Endothelial cell of umbilical vein (primary cell): ENCODE measurements at places on chromosomes 11 and 22. TPM values are rescaled to one million over a fixed set of nuclear protein-coding genes. Genes with fewer than 3 reads are reported as not detected.

GRCh38 chr11:48114740-48115139, 101.9 kb upstream of the OR4B1 start:
- H3K27ac ChIP-seq = no peak overlapping the region
- no peaks in the 10 kb centered on the region for H3K36me3 ChIP-seq
- H3K27me3 ChIP-seq = no peaks in the 10 kb centered on the region
- peaks cover 1% of the 10 kb centered on the region for H3K4me1 ChIP-seq
- DNase-seq = no peak
- H3K4me3 ChIP-seq = no peak overlapping the region

- no peak overlapping the region for H3K4me3 ChIP-seq
- peaks cover 2% of the 10 kb centered on the region for H3K36me3 ChIP-seq
- H3K4me1 ChIP-seq = no peaks in the 10 kb centered on the region
Measured at GRCh38 chr22:40911772-40912171, 39.4 kb upstream of the RBX1 start.

DNA sequence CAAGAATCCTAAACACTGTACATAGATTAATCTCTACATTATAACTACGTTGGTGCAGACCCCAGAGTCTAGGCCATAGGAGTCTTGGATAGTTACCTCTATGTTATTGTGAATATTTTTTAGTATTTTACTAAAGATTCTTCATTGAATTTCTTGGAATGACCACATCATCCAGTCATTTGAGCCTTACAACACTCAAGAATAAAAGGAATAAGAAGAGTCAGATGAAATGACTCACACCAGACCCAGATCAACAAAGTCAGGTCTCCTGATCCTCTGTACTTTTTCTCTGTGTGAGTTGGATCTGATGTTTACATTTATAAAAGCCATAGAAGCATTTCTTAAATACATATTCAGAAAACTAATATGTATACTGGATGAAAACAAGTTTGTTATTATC, 179.2 kb upstream of the ARHGAP20 start:
- no peak overlapping the region for H3K4me3 ChIP-seq
- no peak for DNase-seq
- H3K27me3 ChIP-seq = no peaks in the 10 kb centered on the region
- H3K27ac ChIP-seq = no peak overlapping the region

GRCh38 chr11:114061048-114061680, 1.7 kb downstream of the ZBTB16 start:
- H3K4me1 ChIP-seq = peaks cover 8% of the 10 kb centered on the region
- no peaks in the 10 kb centered on the region for H3K27me3 ChIP-seq
- H3K4me3 ChIP-seq = peak overlapping the region; percentile 87
- peaks cover 2% of the 10 kb centered on the region for H3K36me3 ChIP-seq
- peak; percentile 48 for DNase-seq

DNA sequence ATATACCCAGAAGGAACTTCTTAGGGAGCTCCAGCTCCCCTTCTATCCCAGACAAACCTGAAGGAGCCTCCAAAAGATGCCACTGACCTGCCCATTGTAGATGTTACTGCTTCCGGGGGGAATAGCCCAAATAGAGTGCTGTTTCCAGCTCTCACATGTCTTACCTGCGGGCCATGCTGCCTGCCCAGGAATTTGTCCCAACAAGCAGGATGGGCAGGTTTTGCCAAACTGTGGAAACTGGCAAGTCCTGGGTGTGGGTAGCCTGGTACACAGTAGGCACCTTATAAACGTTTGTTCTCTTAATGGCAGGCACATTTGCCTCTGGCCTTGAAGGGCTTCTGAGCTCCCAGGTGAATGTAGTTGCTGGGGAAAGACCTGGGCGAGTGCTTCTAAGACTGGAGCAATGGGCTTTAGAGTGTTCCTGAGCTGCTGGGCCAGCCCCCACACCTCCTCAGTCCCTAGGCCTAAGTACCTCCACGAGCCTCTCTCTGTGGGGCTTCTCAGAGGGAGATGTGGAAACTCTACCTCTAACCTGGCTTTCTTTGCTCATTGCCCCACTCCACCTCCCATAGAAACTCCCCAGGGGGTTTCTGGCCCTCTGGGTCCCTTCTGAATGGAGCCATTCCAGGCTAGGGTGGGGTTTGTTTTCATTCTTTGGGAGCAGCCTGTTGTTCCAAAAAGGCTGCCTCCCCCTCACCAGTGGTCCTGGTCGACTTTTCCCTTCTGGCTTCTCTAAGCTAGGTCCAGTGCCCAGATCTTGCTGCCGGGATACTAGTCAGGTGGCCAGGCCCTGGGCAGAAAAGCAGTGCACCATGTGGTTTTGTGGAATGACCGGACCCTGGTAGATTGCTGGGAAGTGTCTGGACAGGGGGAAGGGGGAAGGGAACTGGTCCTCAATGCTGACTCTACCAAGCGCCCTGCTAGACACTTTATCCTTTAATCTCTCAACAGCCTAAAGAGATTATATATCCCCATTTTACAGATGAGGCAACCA, 37.2 kb downstream of the LIMK2 start:
- no peaks in the 10 kb centered on the region for H3K27me3 ChIP-seq
- no peak overlapping the region for H3K27ac ChIP-seq
- H3K4me1 ChIP-seq = peaks cover 20% of the 10 kb centered on the region
- H3K36me3 ChIP-seq = peaks cover 4% of the 10 kb centered on the region

DNA sequence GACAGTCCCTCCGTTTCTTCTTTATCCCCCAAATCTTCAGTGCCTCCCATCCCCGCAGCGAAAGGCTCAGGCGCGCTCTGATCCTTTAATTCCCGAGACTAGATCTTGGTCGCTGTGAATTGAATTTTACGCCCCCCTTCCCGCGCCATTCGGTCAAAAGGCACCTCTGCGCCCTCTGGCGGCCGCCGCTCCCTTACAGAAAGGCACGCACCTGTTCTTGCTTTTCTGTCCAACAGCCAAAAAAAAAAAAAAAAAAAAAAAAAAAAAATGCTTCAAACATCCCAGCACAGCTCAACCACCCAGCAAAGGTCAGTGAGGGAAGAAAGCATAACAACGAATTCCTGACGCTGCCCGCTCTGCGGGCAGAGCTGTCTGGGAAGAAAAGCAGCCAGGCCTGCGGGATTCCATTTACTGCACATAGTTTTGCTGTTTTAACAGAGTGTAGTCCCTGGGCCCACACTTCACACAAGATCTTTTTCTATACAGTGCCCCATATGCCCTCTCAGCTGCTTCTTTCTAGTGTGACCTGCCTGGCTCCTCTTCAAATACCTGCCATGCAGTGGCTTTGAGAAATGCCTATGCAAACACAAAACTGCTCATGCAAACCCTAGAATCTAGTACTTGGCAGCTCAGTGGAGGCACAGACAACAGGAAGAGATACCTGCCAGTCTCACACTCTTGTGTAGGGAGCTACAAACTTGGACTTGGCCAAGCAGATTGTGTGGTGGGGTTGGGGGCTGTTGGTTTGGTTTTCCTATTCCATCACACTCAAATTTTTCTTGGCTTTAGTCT, 1.3 kb upstream of the ESAM start:
- H3K27ac ChIP-seq = peak overlapping the region; percentile 100
- peak overlapping the region; percentile 62 for H3K4me3 ChIP-seq
- H3K4me1 ChIP-seq = peaks cover 21% of the 10 kb centered on the region

GRCh38 chr22:41532908-41533825, 11.1 kb downstream of the POLR3H start:
- no peak overlapping the region for H3K4me3 ChIP-seq
- H3K4me1 ChIP-seq = no peaks in the 10 kb centered on the region
- H3K36me3 ChIP-seq = peaks cover 22% of the 10 kb centered on the region
- no peaks in the 10 kb centered on the region for H3K27me3 ChIP-seq
- peak; percentile 59 for DNase-seq

DNA sequence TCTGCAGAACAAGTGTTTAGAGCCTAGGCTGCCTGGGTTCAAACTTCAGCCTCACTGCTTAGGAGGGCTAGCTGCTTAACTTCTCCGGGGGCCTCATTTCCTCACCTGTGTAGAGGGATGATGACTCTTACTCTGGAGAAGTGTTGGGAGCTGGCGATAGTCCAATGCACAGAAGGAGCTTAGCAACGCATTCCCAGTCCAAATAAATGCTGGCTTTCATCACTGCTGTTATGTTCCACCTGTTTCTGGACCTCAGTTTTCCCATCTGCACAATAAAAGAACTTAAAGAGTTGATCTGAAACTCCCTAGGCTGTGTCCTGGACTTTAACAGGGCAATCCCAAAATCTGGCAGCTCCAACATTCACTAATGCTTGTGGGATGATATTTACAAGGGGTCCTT, 337.8 kb downstream of the MIAT start:
- H3K4me1 ChIP-seq = no peaks in the 10 kb centered on the region
- no peak overlapping the region for H3K27ac ChIP-seq
- H3K27me3 ChIP-seq = no peaks in the 10 kb centered on the region
- DNase-seq = no peak

GRCh38 chr22:27463121-27463660, 338.4 kb downstream of the MN1 start:
- H3K27me3 ChIP-seq = peaks cover 18% of the 10 kb centered on the region
- no peaks in the 10 kb centered on the region for H3K4me1 ChIP-seq
- no peak for DNase-seq
- H3K27ac ChIP-seq = no peak overlapping the region
- no peaks in the 10 kb centered on the region for H3K36me3 ChIP-seq
- H3K4me3 ChIP-seq = no peak overlapping the region

GRCh38 chr11:129417458-129417857, 41.8 kb downstream of the BARX2 start:
- H3K27me3 ChIP-seq = no peaks in the 10 kb centered on the region
- DNase-seq = no peak
- H3K4me3 ChIP-seq = no peak overlapping the region
- H3K36me3 ChIP-seq = no peaks in the 10 kb centered on the region
- H3K4me1 ChIP-seq = no peaks in the 10 kb centered on the region

DNA sequence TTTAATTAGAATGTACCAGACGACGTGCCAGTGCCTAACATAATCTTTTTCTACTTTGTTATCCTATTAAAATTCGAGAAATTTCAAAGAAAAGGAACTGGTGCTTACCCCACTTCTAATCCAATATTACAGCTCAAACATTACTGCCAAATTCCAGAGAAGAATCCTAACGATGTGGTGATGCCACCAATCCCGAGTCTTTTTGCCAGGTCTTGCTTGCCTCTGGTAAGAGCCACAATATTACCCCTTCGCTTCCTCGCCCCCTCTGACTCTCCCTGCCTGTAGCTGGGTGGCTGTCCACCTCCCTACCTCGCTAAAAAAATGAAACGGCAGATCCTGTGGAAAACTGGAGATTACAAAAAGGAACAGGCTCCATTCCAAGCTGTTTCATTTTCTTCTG, 49.4 kb upstream of the TBCEL start:
- no peak for DNase-seq
- H3K4me3 ChIP-seq = no peak overlapping the region

- H3K4me3 ChIP-seq = peak overlapping the region; percentile 64
- H3K27me3 ChIP-seq = no peaks in the 10 kb centered on the region
- no peaks in the 10 kb centered on the region for H3K36me3 ChIP-seq
- peak; percentile 11 for DNase-seq
Measured at GRCh38 chr11:32891657-32892354, 805 bp upstream of the QSER1 start.

DNA sequence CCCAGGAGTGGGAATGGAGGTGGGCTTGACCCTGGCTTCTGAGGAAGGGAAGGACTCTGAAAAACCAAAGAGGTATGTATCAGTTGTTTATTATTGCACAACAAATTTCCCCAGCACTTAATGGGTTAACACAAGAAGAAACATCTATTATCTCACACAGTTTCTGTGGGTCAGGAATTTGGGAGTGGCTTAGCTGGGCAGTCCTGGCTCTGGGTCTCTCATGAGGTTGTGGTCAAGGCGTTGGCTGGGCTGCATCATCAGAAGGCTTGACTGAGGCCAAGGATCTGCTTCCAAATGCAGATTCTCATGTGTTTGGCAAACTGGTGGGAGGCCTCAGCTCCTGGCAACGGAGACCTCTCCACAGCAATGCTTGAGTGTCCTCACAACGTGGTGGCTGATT, 17.5 kb upstream of the SMIM38 start:
- peaks cover 7% of the 10 kb centered on the region for H3K27me3 ChIP-seq
- H3K4me3 ChIP-seq = no peak overlapping the region
- H3K36me3 ChIP-seq = no peaks in the 10 kb centered on the region
- no peak for DNase-seq

- H3K36me3 ChIP-seq = no peaks in the 10 kb centered on the region
- no peak for DNase-seq
- H3K4me3 ChIP-seq = no peak overlapping the region
- H3K4me1 ChIP-seq = no peaks in the 10 kb centered on the region
Measured at GRCh38 chr11:14589421-14589820, 54.2 kb upstream of the PDE3B start.

- no peaks in the 10 kb centered on the region for H3K36me3 ChIP-seq
- H3K4me1 ChIP-seq = no peaks in the 10 kb centered on the region
- no peaks in the 10 kb centered on the region for H3K27me3 ChIP-seq
- H3K27ac ChIP-seq = no peak overlapping the region
- H3K4me3 ChIP-seq = no peak overlapping the region
Measured at GRCh38 chr11:108967571-108967970, 302.7 kb downstream of the DDX10 start.

Gene RAB38
- total RNA-seq = 2.1 and 3.6 TPM in 2 replicates

Gene SESN3
- 5.6 and 6.9 TPM in 2 replicates for total RNA-seq

Gene DCUN1D5
- total RNA-seq = 49.8 and 52.9 TPM in 2 replicates

Gene CATSPERZ
- not detected in 2 replicates for total RNA-seq

Gene RSF1
- total RNA-seq = 55.1 and 58.6 TPM in 2 replicates
